GM04503 (cell line): ENCODE measurements at places on chromosomes 4 and X.

- DNase-seq, result peak; percentile 22
These were observed 47.8 kb downstream of the TMA16 start for GRCh38 chr4:163542275-163542674.

DNA sequence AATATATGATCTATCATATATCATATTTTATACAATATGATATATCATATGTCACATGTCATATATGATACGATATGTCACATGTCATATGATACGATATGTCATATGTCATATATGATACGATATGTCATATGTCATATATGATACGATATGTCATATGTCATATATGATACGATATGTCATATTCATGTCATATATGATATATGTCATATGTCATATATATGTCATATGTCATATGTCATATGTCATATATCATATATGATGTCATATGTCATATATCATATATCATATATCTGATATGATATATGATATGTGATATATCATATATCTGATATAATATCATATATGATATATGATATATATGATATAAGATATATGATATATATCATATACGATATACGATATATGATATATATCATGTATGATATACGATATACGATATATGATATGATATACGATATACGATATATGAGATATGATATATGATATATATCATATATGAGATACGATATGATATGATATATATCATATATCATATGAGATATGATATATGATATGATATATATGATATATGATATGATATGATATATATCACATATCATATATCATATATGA, 122.3 kb upstream of the USP9X start:
- no peak for DNase-seq

- no peak for DNase-seq
These were observed 250.7 kb downstream of the NAP1L3 start for GRCh38 chrX:93422693-93423092.

DNA sequence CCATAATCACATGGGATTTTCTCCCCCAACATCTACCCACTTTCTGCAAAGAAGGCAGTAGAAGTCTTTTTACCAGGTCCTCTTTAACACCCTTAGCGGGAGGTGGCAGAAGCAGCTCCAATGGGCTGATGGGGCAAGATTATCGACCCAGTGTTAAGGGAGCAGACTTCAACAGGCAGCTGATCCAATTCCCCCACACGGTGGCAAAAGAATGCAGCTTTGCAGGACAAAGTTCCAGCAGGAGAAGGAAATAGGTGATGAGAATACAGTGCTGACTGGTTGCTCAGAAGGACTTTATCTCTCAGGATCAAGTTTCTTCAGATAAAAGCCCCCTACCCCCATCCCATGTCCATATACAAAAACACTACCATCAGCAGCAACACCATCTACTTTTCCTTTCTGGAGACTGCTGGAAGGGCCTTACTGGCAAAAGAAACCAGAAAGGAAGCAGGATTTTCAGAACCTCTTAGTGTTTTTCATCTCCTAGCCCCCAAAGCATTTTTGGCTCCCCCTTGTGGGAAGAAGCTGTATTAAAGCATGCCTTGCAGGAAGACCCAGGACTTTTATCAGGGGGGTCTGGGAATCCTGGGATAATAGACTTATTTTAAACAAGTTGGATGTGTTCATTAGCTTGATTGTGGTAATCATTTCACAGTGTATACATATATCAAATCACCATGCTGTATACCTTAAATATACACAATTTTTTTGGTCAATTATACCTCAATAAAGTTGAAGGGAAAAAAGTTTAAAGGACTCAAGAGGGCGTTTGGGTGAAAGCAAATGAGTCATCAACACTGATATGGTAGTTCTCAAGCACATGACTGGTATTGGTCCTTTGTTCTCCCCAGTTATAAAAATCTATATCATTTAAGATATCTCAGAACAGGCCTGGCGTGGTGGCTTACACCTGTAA, 146.4 kb downstream of the GPC3 start:
- DNase-seq, result no peak

DNA sequence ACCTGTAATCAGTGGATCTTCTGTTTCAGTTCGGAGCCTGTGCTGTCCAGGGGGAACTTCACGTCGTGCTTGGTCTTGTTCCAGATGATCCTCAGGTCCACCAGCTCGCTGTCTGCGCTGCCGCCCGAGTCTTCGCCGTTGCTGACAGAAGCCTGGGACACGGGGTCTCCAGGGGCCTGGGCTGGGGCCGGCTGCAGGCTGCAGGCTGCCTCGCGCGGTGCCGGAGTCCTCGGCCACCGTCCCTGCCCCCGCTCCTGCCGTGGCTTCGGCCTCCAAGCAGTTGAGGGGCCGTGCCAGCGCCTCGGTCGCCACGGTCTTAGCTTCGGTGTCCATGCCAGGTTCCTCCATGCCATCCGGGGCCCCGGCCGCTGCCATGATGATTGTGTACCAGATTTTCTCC, 37.3 kb upstream of the CCNI start:
- no peak for DNase-seq

GRCh38 chr4:1711571-1712215, 426 bp downstream of the SLBP start:
- no peak for DNase-seq

DNA sequence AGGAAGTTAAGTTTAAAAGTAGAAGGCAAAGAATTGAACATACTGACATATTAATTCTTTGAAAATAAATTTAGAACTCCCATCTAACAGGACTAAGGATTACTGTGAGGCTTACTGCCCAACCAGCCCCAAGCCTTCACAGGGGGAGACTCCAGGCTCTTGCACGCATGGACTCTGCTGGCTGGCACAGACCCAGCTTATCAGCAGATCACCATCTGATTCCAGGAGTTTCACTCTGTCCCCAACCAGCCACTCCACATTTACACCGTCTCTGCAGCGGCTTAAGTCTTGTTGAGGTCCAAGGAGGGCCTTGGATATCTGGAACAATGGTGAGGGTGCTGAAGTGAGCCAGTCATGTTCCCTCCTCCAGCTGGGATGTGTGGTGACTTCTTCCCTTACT, 16.4 kb upstream of the OTUD4 start:
- DNase-seq, result no peak

- no peak for DNase-seq
These were observed 70.9 kb upstream of the UGT2B7 start for GRCh38 chr4:69025191-69025998.

- DNase-seq, result no peak
These were observed 27.1 kb downstream of the PDLIM3 start for GRCh38 chr4:185508181-185508580.

DNA sequence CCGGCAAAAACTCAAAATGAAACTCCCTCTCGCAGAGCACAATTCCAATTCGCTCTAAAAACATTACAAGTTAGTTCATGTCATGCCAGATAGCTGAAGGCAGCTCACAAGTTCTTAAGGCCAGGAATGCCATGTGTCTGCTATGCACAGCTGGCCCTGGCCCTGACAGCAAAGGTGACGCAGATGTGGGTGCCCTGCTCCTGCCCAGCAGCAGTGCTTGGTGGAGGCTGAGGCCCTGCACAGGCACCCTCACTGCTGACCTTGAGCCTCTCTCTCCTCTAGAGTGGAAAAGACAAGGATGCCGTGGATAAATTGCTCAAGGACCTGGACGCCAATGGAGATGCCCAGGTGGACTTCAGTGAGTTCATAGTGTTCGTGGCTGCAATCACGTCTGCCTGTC, 2.9 kb downstream of the S100P start:
- no peak for DNase-seq

DNA sequence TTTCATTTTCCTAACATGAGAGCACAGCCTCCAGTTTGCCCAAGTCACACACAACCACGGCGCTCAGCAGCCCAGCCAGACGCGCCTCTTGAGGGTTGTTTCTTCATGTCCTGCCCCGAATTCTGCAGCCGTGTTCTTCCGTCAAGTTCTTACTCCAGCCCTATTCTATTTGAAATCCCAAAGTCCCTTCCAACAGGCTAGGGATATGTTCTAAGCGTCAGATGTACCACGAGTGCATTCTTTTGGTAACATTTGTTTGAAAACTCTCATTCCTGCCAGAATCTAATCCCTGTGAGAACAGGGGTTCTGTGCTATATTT, 23.1 kb downstream of the ACSL1 start:
- DNase-seq, result no peak

GRCh38 chr4:188627892-188628291, 488.7 kb downstream of the TRIML1 start:
- no peak for DNase-seq
